Astrocyte (in vitro differentiated cells and primary cell): ENCODE measurements at places on chromosomes 7 and 10.
A peak's percentile ranks its signal among the peaks of the same experiment; 100 is the strongest.

- no peak overlapping the region for H3K4me3 ChIP-seq
- peaks cover 65% of the 10 kb centered on the region for H3K27me3 ChIP-seq
- H3K36me3 ChIP-seq, result no peaks in the 10 kb centered on the region
Measured at GRCh38 chr10:100816671-100817070, 71.3 kb downstream of the PAX2 start.

GRCh38 chr10:120508393-120508792, 51.4 kb downstream of the PLPP4 start:
- H3K4me1 ChIP-seq, result peaks cover 74% of the 10 kb centered on the region
- peak; percentile 99 for DNase-seq
- no peaks in the 10 kb centered on the region for H3K36me3 ChIP-seq

DNA sequence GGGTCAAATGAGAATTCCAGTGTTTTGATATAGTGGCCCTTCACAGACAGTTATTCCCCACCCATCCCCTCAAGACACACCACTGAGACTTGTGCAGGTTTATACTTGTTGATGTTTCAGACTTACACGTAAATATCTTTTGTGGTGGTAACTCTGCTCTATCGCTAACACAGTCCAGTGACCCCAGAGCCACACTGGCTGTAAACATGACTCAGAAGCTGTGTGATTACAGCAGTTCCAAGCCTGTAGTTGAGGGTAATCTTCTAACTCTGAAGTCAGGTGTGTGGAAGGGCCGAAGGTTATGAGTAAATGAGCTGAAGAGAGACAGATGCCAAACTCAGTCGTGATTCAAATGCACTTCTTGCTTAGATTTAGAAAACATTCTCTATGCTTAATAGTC, 19.4 kb downstream of the NOBOX start:
- H3K36me3 ChIP-seq, result no peaks in the 10 kb centered on the region
- H3K4me3 ChIP-seq, result no peak overlapping the region
- H3K4me1 ChIP-seq, result peaks cover 29% of the 10 kb centered on the region

- no peak for DNase-seq
- no peaks in the 10 kb centered on the region for H3K36me3 ChIP-seq
- H3K27ac ChIP-seq, result no peak overlapping the region
- H3K27me3 ChIP-seq, result no peaks in the 10 kb centered on the region
- H3K4me1 ChIP-seq, result no peaks in the 10 kb centered on the region
Measured at GRCh38 chr10:98097616-98098015, 36.8 kb upstream of the R3HCC1L start.

- no peak overlapping the region for H3K4me3 ChIP-seq
- no peak overlapping the region for H3K27ac ChIP-seq
- DNase-seq, result no peak
- H3K4me1 ChIP-seq, result no peaks in the 10 kb centered on the region
- no peaks in the 10 kb centered on the region for H3K36me3 ChIP-seq
- peaks cover 5% of the 10 kb centered on the region for H3K27me3 ChIP-seq
Measured at GRCh38 chr7:45176091-45176490, 18.5 kb downstream of the RAMP3 start.
